ENCODE measurements at places on chromosomes 1 and 21. TPM values are rescaled to one million over a fixed set of nuclear protein-coding genes. Genes with fewer than 3 reads are reported as not detected.

- no peak for DNase-seq
These were observed 148.4 kb upstream of the MAP1LC3C start for GRCh38 chr1:242147096-242147976.

- DNase-seq = no peak
These were observed 75.5 kb downstream of the LRRC7 start for GRCh38 chr1:69643266-69643665.

- no peak for DNase-seq
These were observed 25.0 kb downstream of the HS2ST1 start for GRCh38 chr1:86939406-86939805.

DNA sequence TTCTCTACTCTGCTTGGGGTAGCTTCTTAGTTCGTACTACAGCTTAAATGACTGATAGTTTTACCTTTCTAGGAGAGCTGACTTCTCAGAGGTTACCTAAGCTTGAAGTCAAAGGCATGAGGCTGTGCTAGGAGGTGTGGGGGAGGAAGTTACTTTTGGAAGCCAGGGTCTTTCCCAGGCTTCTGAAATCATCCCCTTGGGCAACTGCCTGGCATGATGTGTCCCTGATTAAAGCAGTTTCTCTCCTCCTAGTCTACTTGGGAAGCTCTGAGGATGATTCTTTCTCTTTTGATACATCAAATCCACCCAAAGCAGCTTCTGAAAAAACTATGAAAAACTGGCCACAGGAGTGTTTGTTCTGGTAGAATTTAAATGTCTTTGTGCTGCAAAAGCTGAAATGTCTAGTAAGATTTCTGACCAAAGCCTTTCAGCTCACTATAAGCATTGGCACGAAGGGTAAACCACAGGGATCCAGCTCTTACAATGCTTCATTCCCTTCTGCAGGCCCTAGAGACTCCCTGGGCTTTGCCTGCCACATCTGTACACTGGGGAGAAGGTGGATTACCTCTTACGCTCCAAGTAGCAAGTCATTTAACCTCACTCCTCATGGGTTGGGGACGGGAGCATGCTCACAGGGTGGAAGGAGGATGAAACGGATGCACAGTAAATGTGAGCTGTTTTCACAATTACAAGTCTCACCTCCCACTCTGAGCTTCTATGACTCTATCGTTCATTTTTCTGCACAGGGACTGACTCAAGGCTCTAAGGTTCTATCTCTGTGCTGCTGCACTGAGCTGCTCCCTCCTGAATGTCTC, 59.6 kb downstream of the RUNX1 start:
- DNase-seq = no peak

- no peak for DNase-seq
These were observed 21.7 kb downstream of the YTHDF2 start for GRCh38 chr1:28758420-28758819.

GRCh38 chr1:152495066-152495675, 15.4 kb upstream of the LCE5A start:
- peak; percentile 68 for DNase-seq

- no peak for DNase-seq
These were observed 480.6 kb upstream of the CXADR start for GRCh38 chr21:17032141-17032655.

Gene TNFRSF4
- total RNA-seq = 1.5 TPM

Gene F5
- not detected for total RNA-seq

Gene ARHGEF10L
- total RNA-seq = 0.65 TPM

Gene FLG
- total RNA-seq = not detected

Gene S100A1
- not detected for total RNA-seq
